ENCODE measurements at places on chromosomes 3 and 15.

- DNase-seq = no peak
These were observed 148.4 kb downstream of the PGPEP1L start for GRCh38 chr15:98859149-98859548.

DNA sequence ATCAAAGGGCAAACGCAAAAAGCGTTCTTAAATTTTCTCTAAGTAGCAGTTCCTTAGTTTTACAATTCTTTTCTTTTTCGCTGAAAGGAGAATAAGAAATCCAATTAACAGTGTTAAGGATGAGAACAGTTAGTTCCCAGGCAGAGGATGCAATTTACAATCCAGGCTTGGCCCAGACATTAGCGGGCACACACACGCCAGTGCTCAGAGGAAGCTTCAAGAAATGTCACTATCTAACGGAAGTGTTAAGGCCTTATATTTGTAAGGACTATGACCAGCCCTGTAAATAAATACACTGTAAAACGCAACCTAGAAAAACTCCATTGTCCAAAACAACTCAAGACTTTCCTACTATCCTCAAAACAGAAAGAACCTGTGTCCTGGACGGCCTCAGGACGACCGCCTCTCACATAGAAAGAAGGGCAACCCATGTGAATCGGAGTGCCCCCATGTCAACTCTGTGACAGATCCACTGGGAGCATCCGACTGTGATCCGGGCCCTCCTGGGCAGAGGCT, 1.3 kb downstream of the ACAP2 start:
- DNase-seq = no peak

- DNase-seq = no peak
These were observed 149.9 kb upstream of the STT3B start for GRCh38 chr3:31382856-31383255.

DNA sequence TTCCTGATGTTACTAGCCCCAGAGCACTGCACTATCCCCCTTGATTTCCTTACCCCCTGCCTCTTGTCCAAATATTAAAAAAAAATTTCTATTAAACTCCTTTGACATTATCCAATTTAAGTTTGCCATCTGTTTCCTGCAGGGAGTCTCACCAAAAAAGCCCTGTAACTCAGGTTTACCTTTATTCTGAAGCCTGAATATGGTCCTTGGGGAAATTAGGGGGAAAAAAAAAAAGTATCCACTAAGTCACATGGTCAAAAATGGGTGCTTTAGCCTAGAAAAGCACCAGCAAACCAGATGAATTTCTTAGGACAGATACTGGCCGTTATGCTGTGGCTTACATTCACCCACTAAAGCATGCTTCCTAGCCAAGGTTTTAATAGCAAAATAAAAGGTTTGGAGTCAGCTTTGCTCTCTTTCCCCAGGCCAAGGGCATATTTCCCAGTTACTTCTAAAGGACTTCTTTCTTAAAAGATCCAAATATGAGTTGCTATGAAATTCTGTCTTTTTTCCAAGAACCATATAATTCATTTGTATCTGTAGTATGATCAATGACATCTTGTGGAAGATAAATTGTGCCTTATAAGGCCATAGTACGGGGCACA, 394.9 kb downstream of the LSAMP start:
- no peak for DNase-seq

Measured in stimulated activated CD8-positive, alpha-beta memory T cell treated with anti-CD3 and anti-CD28 coated beads, Interleukin-4, amount 100 ng/mL, for 1 hour (primary cell).